BJ (cell line): ENCODE measurements at places on chromosomes 13 and 19. TPM values are rescaled to one million over a fixed set of nuclear protein-coding genes. Genes with fewer than 3 reads are reported as not detected.
A peak's percentile ranks its signal among the peaks of the same experiment; 100 is the strongest.

DNA sequence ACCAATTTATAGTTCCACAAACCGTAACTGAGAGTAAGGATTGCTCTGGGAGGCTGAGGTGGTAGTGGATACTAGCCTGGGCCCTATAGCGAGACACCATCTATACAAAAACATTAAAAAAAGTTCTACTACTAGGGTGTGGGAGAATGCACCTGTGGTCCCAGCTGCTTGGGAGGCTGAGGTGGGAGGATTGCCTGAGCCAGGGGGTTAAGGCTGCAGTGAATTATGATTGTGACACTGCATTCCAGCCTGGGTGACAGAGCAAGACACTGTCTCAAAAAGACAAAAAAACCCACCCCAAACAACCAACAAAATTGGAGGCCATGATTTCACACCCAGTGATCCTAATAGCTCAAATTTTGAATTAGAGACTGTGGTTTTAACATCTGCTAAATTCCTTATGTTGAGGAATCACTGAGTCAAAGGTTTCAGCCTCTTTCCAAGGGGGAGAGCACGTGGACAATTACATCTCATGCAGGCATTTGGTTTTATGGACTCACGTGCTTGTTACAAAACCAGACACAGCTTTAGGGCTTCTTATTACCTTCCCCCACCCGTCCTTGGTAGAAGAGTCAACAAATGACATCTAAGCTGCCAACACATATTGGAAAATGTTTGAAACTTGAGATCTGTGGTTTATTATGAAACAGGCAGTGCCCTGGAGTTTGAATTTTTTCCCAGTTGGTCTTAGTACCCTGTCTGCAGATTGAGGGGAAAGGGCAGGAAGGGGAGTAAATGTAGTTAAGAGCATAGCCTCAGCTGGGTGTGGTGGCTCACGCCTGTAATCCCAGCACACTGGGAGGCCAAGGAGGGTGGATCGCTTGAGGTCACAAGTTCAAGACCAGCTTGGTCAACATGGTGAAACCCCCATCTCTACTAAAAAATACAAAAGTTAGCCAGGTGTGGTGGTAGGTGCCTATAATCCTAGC, 18.5 kb downstream of the CYP2A6 start:
- peak; percentile 99 for DNase-seq

DNA sequence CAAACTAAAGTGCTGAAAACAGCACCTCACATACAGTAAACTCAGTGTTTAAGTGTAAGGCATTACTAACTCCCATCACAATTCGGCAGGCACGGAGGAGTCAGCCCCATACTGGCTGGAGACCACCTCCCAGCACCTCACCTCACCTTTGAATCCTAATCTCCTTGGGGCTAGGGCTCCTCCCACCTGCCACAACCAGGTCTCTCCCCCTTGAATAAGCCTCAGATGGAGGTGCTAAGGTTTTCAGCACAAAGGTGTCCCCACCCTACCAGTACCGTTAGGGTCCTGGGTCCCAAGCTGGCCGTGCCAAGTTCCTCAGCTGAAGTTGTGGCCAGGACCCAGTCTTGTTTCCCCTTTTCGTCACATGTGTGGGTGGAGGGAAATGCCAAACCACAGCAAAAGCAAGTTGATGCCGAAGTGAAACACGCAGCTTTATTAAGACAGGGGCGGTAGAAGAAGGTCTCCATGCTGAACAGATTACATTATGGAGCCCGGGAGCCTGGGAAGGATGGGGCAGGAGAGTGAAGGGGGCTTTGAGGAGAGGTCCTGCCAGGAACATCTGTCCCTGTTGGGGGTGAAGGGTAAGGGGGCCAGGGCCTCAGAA, at the start of gene IGFLR1:
Gene IGFLR1 (minus strand): TSS at position 332 of the 604 bp plus-strand sequence. CDS start 1,272 bp downstream, outside the sequence.
- DNase-seq, result no peak

DNA sequence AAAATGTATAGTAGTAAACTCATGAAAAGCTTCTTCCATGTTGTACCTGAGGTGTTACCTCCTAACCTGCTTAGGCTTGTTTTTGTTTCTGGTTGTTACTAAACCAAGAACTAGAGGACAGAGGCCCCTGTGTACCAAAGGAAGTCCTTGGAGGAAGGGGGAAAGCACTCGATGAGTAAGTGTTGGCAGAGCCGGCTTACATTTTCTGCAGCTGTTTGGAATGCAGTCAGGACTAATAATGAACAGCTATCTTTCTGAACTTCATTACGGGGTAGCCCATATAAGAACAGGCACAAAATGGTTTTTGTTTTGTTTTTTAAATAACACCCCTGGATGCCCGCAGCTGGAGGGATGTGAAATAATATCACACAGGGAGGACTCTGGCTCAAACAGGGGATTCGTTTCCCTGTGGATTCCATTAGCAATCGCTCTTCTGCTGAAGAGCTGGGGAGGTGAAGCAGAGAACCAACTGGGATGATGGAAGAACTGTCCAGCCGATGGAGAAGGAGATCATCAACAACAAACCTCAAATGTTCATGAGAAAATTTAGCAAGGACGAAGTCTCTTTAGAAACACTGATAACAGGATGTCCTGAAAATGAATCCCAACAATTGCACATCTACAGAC, 214.2 kb upstream of the MAB21L1 start:
- DNase-seq, result no peak

DNA sequence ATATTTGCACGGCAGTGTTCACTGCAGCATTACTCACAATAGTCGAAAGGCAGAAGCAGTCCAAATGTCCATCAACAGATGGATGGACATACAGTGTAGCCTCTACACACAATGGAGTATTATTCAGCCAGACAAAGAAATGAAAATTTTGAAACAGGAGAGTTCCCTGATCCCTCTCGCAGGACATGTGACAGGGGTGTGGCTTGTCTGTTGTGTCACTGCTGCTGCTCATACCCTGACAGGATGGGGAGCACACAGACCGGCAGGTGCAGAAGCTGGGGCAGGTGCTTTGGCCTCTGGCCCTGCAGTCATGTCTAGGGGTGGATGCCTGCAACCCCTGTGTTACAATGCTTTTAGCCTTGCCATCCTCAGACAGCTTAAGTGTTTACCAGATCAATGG, 204.3 kb downstream of the EFNB2 start:
- no peak for DNase-seq

GRCh38 chr13:44843403-44843802, 145.9 kb downstream of the NUFIP1 start:
- no peak for DNase-seq

- peak; percentile 39 for DNase-seq
These were observed 7.1 kb downstream of the PCDH9 start for GRCh38 chr13:67223024-67223423.

DNA sequence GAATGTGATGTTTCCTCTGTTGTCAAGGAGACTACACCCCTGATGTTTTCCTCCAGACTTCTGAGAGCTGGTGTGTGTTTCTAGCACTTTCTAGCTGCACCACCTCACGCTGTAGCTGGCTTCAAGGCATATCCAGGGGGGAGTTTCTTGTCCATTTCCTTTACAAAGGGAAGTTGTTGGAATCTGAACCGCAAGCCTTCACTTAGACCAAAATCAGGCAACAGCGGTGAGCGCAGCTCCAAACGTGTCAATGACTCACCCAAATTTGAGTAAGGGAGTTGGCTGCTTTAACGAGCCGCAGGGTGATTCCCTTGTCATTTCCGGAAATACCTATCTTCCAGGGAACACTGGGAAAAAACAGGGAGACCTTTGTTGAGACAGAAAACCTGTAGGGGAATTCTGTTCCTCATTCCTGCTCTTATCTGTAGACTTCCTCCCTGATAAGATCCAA, 2.5 kb downstream of the LDLR start:
- DNase-seq, result peak; percentile 86

DNA sequence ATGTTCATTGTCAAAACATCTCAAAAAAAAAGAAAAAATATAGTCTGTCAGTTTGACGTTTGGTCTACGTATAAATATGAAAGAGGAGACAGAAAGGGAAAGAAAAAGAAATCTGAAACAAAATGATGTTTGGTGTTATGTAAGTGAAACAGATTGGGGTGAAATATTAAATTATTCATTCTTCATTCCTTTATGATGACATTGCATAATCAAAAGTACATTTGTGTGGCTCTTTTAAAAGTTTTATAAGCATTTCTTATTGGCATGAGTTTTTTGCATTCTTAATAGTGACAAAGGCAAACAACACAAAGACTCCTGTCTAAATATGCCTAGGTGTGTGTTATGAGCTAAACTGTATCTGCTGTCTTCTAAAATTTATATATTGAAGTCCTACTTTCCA, 232.6 kb downstream of the EFNB2 start:
- no peak for DNase-seq

GRCh38 chr19:15421721-15422260, 3.0 kb upstream of the AKAP8L start:
- DNase-seq, result no peak

DNA sequence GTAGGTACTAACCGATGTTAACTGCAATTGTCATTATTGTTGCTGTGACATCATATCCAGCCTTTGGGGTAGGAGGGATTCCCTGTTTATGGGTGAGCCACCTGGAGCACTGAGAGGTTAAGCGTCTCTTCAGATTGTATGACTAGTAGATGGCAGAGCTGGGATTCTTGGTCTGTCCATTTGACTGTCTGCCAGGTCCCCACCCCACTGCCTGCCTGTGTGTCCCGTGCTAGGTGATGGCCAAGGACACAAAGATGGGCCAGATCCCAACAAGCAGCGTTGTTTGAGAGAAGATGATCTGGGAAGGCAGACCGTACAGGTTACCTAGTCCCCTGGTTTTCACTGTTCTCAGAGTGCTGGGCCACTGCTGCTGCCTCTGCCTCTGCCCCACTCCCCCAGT, 16.6 kb downstream of the PPP2R1A start:
- DNase-seq, result no peak

DNA sequence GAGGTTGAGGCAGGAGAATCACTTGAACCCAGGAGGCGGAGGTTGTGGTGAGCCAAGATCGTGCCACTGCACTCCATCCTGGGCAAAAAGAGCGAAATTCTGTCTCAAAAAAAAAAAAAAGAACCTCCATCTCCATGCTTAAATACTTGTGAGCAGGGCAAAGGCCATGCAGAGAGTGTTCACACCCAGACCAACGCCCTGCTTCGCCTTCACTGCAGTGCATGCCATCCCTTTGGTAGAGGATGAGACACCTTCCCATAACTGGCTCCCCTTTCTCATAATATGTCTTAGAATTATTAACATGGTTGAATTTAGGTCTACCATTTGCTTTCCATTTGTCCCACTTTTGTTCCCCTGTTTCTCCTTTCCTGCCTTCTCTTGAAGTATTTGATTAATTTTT, 15.4 kb downstream of the BBC3 start:
- DNase-seq, result no peak

GRCh38 chr19:48874303-48875135, 2.3 kb downstream of the PPP1R15A start:
- DNase-seq, result no peak

- no peak for DNase-seq
These were observed 102.7 kb downstream of the OLFM4 start for GRCh38 chr13:53131361-53131760.

- DNase-seq, result no peak
These were observed 230.6 kb upstream of the DACH1 start for GRCh38 chr13:72097568-72097967.

DNA sequence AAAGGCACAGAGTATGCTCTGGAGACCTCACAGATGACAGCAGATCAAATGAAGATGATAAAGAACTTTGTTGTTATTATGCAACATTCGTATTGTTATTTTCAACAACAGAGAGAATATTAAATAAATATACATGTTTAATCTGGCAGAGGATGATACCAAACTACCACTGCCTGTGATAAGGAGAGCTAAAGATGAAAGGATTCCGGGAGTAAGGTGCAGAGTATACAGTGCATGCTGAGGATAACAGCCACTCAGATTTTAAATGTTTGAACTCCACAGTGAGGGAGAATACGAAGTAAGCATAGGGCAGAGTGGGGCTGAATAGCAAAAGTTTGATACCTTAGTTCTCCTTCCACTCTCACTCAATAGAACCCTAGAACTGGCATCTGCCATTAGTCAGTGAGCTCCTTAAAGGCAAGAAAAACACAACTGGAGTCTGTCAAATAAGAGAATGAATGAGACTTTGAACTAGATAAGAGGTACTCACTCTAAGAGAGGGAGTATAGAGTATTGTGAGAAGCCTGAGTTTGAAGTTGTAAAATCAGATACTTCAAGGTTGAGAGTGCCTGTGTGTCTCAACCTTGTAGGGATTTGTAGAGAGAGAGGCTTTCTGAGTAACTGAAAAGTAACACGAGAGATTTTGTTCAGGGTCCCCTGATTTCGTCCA, 78.5 kb downstream of the STARD13 start:
- DNase-seq, result no peak

GRCh38 chr19:45817725-45818301, 2.7 kb upstream of the RSPH6A start:
- no peak for DNase-seq

DNA sequence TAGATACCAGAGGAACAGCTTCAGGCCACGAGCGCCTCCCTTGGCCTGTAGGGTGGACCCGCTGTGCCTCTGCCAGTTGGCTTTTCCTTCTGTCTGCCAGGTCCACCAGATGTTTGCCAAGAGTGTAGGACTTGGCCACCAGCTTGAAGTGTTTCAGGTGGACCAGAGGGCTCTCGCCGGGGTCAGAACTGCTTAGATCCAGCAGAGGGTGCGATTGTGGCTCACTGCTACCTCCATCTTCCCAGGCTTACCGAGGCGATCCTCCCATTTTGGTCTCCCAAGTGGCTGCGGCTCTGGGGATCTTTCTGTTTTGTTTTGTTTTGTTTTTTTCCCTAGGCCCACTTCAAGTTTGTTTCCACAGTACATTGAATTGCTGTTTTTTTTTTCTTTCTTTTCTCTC, 23.0 kb upstream of the ZNF730 start:
- DNase-seq, result no peak

DNA sequence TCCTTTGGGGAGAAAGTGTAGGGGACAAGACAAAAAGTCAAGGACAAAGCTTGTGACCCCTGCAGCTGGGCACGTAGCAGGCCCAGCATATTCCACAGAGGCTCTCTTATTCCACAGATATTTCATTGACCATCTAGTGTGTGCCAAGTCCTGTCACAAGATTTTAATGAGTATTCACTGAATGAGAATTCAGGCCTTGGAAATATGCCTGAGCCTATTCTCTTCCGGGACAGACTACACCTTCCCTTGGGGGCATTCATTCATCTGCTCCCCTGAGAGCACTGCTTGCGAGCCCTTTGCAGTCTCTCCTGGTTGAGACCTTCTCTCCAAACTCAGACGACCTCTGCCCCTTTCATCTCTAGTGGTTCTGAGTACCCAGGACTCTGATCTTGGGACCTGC, 25.5 kb downstream of the ERICH6B start:
- DNase-seq, result no peak

GRCh38 chr13:42757678-42758420, 23.5 kb upstream of the FAM216B start:
- no peak for DNase-seq

ZNF324B gene
- 1.6 and 2.0 TPM in 2 replicates for polyA plus RNA-seq

RASIP1 gene
- 0.76 and 1.1 TPM in 2 replicates for polyA plus RNA-seq

ZNF439 gene
- 3.0 and 5.1 TPM in 2 replicates for polyA plus RNA-seq

FAM124A gene
- polyA plus RNA-seq, result 0.02 and 0.06 TPM in 2 replicates

AKAP8 gene
- polyA plus RNA-seq, result 10.3 and 11.2 TPM in 2 replicates

IGLON5 gene
- polyA plus RNA-seq, result not detected in 2 replicates

SIGLECL1 gene
- polyA plus RNA-seq, result not detected in 2 replicates

CLASRP gene
- polyA plus RNA-seq, result 13.6 and 15.9 TPM in 2 replicates

DLL3 gene
- 0.71 and 1.0 TPM in 2 replicates for polyA plus RNA-seq

DACH1 gene
- 0.01 TPM in 2 replicates for polyA plus RNA-seq

CABP5 gene
- polyA plus RNA-seq, result not detected in 2 replicates

KCNRG gene
- 1.3 and 1.9 TPM in 2 replicates for polyA plus RNA-seq

ZNF709 gene
- polyA plus RNA-seq, result 0.59 and 1.1 TPM in 2 replicates

CEACAM3 gene
- polyA plus RNA-seq, result not detected in 2 replicates

ZNF614 gene
- 4.3 and 5.9 TPM in 2 replicates for polyA plus RNA-seq
